T-helper 2 cell treated with Interferon-gamma antibody and Interleukin-4, amounts not matched to agents 100 ng/mL and 5 ng/mL, for 36 hours (primary cell): ENCODE measurements at places on chromosomes 13 and 19. TPM values are rescaled to one million over a fixed set of nuclear protein-coding genes. Genes with fewer than 3 reads are reported as not detected.

Gene MUC16
- total RNA-seq, result not detected in 2 replicates

Gene ZNF738
- total RNA-seq, result 13.2 and 13.3 TPM in 2 replicates

Gene SIX5
- 0.68 and 0.82 TPM in 2 replicates for total RNA-seq

Gene SLC6A16
- total RNA-seq, result 3.5 and 3.8 TPM in 2 replicates

Gene GRK1
- total RNA-seq, result 0.05 TPM in 1 of 2 replicates, not detected in the other

Gene ZSWIM9
- total RNA-seq, result 9.0 and 10.8 TPM in 2 replicates

Gene ATP8B3
- total RNA-seq, result 25.6 and 28.5 TPM in 2 replicates

Gene PGLYRP1
- not detected in 2 replicates for total RNA-seq

Gene STARD13
- total RNA-seq, result 0.34 and 0.41 TPM in 2 replicates

Gene LSR
- 0.70 and 1.2 TPM in 2 replicates for total RNA-seq

Gene LILRB4
- 0.23 and 0.30 TPM in 2 replicates for total RNA-seq

Gene SPACA6
- 3.5 and 7.6 TPM in 2 replicates for total RNA-seq

Gene APOC4
- not detected in 2 replicates for total RNA-seq
